ENCODE measurements at places on chromosomes 5 and 9.

- no peak for DNase-seq
Measured at GRCh38 chr5:92421942-92422341, 1038.8 kb upstream of the ARRDC3 start.

DNA sequence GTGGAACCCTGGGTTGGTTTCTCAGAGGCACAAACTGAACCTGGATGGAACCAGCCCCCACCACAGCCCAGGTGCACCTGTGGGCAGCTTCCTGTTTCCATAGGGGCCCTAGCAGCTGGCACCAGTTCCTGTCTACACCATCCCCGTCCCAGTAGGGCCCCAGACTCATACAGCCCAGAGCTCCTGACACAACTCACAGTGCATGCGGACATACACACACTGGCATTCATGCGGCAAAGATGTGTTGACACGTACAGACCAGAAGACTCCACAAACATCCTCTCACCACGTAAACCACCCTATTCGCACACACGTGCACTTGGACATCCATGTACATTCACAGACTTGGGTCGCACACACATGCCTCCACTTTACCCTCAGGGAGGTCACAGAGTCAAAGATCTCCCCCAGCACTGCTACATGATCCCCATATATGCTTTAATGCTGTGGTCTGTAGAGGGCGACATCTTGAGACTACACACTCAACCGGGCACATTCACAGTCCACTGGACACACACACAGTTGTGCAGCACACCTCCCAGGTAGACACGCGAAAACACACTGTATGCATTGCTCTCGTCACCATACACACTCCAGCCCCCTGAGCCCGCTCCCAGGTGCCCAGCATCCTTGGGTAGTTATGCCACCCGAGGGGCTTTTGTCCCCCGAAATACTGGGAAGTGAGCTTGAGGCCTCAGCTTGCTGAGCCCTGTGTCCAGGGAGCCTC lies 22.4 kb downstream of the CXXC5 start:
- DNase-seq: no peak

DNA sequence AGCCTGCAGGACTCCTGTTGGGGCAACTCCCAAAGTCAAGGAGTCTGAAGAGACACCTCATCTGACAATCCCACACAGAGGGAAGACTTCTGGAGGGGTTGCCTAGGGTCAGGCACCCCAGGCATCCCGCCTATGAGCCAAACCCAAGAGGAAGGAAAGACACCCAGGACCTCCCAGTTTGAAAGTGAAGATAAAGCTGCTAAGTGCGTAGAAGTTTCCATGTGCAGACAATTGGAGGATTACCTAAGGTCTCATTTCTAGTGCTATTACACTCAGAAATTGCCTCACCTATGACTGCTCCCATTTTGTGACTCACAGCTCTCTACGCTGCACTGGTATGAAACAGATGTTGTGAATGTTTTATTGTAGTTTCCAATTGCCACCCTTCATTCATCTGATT lies 322.9 kb downstream of the SLIT3 start:
- no peak for DNase-seq

DNA sequence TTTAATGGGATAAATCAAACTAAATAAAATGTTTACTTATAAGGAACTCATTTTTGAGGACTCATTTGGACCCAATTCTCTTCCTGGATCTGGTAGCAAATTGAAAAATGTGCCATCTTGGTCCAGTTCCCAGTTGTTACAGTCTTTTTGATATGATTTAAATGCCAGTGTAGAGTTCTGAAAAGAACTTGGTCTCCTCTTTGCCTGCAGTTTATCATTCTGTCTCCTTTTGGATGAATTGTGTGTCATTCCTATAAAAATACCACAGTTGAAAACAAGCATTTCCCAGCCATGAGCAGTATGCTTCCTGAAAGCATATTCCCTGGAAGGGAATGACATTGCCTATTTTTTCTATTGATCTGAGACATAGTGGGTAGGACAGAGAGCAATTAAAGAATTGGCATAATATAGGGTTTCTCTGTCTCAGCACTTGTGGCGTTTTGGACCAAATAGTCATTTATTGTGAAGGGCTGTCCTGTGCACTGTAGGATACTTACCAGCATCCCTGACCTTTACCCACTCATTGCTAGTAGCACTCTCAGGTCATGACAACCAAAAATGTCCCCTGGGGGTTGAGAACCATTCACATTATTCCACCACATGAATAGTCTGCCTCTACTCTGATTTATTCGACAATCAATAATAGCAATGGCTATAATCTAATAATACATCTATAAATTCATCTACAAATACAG lies 181.8 kb downstream of the NXNL2 start:
- no peak for DNase-seq

- DNase-seq: no peak
Measured at GRCh38 chr5:154995679-154996078, 17.9 kb upstream of the KIF4B start.

- no peak for DNase-seq
Measured at GRCh38 chr9:2872931-2873323, 29.0 kb upstream of the PUM3 start.

- DNase-seq: no peak
Measured at GRCh38 chr9:83665580-83666200, 42.1 kb downstream of the UBQLN1 start.

DNA sequence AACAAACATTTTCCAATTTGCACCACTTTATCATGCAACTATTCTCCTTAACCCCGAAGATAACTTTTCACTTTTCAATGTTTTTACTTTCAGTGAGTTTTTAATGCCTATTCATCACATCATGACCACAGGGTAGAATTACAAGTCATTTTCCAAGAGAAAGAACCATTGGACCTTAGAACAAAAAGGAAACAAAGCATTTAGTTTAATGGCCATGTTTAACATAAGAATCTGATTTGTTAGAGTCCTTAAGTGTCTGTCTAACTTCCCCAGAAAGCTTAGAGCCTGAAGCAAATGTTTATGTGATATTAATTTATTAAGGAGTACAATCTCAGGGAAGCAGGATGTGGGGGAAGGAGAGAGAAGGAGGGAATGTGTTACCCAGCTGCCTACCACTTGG lies 325.8 kb upstream of the RIOK2 start:
- DNase-seq: no peak

DNA sequence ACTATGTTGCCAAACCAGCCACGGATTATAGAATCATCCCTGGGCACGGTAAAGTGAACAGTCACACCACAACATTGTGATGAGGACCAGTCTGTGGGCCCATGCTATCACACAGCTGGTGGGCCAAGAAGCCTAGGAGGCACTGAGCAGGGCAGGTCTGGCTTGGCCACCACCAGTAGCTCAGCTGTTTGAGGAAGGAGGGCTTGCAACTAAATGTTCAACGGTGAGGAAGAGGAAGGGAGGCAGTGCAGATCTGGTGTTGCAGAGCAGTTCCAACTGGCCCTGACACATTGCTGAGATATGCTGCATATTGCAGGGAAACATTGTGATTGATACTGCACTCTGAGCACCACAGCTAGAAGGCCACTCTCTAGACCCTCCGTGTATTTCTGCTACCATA lies 77.9 kb upstream of the ATG10 start:
- no peak for DNase-seq

- DNase-seq: no peak
Measured at GRCh38 chr9:70011366-70011765, 32.3 kb upstream of the MAMDC2 start.

DNA sequence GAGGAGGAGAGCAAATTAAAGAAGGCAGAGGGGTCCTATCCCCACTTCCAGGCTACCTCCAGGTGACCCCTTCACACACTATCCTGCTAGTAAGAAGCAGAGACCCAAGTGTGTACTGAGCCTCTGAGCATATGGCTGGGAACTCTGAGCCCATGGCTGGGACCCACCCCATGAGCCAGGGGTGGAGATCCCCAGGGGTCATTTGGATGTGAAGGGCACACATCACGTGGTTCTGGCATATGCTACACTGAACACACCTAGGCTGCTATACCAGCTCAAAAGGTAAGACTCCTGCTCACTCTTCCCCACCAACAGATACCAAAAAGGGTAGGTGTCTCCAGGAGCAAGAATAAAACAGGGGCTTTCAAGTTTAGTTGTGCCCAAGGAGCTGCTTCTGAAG lies 149.9 kb downstream of the FRMD3 start:
- DNase-seq: no peak

GRCh38 chr9:4301971-4302427 lies 2.1 kb upstream of the GLIS3 start:
- DNase-seq: no peak

GRCh38 chr5:172958331-172959046 lies 735 bp upstream of the RPL26L1 start:
- peak; percentile 35 for DNase-seq

DNA sequence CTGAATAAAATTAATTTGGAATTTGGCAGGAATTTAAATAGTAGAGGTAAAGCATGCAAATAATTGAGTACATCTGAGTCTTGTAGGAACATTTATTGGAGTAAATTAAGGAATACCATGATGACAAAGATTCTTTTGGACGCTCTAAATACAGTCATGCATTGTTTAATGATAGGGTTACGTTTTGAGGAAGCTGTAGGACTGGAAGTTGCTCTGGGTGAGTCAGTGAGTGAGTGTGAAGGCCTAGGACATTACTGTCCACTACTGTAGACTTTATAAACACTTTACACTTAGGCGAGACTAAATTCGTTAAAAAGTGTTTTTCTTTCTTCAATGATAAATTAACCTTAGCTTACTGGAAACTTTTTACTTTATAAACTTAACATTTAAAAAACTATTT lies 113.0 kb downstream of the FAM170A start:
- no peak for DNase-seq

DNA sequence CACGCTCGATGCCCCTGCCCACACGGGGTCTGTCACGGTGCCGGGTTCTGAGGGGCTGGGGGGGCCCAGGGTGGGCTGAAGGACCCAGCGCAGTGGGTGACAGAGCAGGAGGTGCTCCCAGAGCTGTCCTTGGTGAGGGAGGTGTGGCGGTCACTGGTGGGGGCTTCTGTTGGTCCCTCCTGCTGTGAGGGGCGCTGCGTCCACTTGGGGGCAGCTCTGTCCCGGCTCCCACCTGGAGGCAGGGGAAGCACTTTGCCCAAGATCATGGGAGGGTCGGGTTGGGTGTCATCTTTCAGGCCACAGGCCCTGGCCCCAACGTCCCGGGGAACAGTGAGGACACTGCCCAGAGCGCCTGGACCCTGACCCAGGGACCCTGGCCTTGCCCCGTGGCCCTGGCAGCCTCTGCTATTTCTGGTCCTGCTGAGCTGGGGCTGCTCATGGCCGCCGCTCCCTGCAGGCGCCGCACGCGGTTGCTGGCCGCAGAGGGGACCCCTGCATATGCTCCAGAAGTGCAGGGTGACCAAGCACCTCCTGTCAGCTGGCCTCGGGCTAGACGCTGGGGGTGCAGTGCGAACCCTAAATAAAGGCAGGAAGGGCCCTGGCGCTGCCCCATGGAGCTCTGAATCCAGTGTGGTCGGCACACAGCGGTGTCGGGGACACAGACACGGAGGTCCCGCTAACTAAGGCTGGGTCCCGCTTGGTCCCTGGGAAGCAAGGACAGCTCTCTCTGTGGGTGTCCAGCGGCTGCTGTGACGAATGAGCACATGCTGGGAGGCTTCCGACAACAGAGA lies 11.6 kb upstream of the RNU6ATAC start:
- no peak for DNase-seq

- no peak for DNase-seq
Measured at GRCh38 chr5:101047181-101047580, 144.1 kb upstream of the ST8SIA4 start.

DNA sequence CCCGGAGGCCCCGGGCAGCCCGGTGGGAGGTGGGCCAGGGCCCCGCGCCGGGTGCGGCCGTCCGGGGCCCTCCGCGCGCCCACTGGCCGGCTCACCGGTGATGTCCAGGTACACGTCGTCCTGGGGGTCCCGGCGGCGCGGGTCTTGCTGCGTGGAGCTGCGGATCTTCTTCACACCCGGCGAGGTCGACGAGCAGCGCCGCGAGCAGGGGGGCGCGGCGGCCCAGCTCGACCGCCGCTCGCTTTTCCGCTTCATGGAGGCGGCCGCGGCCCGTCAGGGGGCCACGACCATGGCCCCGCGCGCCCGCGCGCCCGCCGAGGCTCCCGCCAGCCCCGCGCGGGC lies 548 bp downstream of the CDC14B start:
- DNase-seq: no peak

GRCh38 chr9:91421128-91421765 lies 2.4 kb downstream of the NFIL3 start:
- DNase-seq: no peak

DNA sequence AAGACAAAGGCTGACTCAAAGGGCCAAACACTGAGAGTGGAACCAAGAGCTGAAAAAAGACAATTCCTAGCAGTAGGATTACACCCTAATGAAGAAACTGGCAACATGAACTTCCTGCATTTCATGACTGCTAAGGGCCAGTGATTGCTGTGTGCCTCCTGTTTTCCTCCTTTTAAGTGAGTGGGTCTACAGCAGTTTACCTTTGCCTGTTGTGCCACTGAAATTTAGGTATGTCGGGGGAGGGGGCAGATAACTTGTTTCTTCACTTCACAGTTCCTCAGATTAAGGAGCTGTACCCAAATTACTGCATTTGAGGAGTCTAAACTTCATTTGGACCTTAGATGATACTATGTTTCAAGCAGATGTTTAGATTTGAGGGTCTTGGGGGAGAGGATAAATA lies 191.7 kb downstream of the MCTP1 start:
- no peak for DNase-seq

- no peak for DNase-seq
Measured at GRCh38 chr9:133768859-133769510, 30.8 kb upstream of the SARDH start.

DNA sequence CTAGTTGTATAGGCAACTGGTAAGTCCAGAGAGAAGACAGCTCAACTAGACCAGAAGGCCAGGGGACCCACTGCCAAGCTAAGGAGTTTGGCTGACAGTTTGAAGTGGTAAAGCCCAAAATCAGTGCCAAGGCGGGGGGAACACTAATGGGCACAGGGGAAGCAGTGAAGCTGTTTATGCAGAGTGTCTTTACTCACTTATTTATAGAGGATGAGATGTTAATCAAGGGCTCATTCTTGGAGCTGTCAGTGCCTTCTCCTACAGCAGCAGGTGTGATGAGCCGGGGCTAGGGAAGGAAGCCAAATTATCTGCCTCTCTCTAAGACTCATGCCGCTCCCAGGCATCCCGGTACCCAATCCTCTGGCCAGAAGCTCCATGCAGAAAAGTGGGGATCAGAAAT lies 75.2 kb upstream of the GALNT10 start:
- DNase-seq: no peak

- no peak for DNase-seq
Measured at GRCh38 chr5:17154211-17154996, 63.0 kb upstream of the BASP1 start.

Measured in stimulated activated CD4-positive, alpha-beta T cell treated with anti-CD3 and anti-CD28 coated beads, TNF-alpha, amount 100 ng/mL, for 4 hours (primary cell).